ENCODE measurements at places on chromosomes 3 and 15. TPM values are rescaled to one million over a fixed set of nuclear protein-coding genes. Genes with fewer than 3 reads are reported as not detected.
A peak's percentile ranks its signal among the peaks of the same experiment; 100 is the strongest.

DNA sequence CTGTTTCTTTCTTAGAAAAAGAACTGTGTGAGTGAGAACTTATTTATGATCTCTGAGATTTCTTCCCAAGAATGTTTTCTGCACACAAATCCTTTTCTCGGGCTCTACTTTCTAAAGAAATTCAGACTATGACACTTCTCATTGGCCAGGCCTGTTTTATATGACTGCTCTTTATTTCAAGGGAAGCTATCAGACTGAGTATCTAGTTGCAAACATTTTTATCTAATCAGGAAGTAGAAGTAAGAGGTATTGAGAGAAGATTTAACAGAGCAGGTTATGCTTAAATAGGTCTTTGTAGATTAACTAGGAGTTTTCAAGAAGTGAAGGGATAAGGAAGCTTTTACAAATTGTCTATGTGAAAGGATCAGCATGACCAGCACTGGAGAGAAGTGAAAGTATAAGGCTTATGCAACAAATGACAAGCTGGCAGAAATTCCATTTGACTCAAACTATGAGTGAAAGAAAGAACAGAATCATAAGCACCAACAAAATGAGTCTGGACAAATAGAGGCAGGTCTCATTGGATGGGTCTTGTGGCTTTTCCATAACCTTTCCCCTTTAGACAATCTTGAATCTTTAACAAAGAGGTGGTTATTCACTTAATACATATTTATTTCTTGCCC is 71.9 kb upstream of the CHL1 start:
- no peak for DNase-seq

- DNase-seq, result peak; percentile 43
These were observed 22.9 kb downstream of the RAB8B start for GRCh38 chr15:63212050-63213004.

DNA sequence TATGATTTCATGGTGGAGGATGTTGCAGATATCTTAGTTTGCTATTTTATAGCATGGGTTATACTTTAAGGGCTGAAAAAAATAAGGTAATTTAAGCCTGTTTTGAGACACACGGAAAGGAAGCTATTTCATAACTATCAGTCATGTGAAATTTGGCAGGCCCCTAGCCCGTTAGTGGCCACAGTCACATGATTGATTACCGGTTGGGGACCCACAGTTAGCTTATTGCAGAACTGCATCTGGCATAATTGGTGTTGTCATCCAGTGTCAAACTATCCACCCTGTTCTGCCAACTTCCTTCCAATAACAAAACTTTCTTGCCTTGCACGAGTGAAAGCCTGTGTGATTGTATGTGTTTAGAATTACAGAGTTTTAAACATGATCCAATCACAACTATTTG is 35.2 kb downstream of the FNDC3B start:
- DNase-seq, result no peak

- peak; percentile 53 for DNase-seq
These were observed 26.9 kb upstream of the LINGO1 start for GRCh38 chr15:77659350-77660321.

- DNase-seq, result no peak
These were observed 1.1 kb downstream of the PDIA5 start for GRCh38 chr3:123067689-123068600.

DNA sequence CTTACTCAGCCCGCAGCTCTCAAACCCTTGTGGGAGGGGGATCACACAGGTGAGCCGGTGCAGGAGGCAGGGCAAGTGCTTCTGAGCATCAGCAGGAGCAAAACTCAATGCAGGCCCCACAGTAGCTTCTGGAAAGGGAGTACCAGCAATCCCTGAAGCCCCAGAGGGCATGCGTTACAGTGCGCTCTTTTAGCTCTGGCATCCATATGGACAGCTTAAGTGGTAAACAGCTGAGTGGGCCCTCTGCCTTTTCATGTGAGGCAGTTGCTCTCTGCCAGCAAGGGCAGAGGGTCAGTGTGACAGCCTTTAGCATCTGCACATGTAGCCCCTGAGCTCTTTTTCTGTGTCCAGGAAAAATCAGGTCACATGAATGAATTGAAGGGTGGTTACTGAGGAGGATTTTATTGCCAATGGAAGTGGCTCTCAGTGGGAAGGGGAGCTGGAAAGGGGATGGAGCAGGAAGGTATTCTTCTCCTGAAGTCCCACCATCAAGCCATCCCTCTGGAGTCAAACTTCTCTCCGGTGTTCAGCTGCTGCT is 464.3 kb upstream of the THRB start:
- no peak for DNase-seq

DNA sequence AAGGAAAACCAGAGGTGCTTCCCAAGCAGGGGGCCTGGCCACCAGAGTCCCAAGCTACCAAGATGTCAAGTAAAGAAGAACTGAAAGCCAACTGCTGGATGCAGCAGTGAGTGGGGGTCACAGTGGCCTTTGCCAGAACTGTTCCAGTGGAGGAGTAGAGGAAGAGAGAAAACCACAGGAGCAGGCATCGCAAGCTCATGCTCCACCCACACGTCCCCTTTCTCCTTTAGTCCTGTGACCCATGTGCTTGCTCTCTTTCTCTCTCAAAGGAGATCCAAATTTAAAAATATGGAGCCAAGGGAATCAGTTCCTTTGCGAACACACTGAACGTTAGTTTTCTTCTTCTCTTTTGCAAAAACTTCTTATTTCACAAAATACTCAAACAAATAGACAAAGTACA is 12.4 kb upstream of the ABHD2 start:
- DNase-seq, result no peak

- no peak for DNase-seq
These were observed 8.5 kb upstream of the ISLR2 start for GRCh38 chr15:74121858-74122257.

GRCh38 chr15:45645026-45645980 is 10.5 kb downstream of the SQOR start:
- DNase-seq, result peak; percentile 36

GRCh38 chr3:126212620-126213378 is 32.4 kb upstream of the ALDH1L1 start:
- DNase-seq, result peak; percentile 73

DNA sequence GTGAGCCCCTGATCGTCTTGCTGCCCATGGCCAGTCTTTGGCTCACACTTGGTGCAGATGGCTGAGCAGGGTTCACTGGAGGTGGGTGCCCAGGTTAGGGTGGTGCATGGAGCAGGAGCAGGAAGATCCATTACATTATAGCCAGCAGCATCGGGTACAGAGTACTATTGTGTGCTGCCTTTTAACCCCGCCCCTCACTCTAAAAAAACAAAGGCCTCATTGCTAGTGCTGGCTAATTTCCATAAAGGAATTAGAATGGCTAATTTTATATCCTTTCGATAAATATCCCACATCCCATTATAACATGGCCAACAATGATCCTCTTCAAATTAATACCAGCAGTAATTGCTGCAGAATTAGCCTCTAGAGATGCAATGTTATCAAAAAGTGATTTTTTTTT is 45.8 kb upstream of the PPP4R2 start:
- no peak for DNase-seq

GRCh38 chr15:94383706-94384105 is 152.3 kb downstream of the MCTP2 start:
- peak; percentile 16 for DNase-seq

- DNase-seq, result peak; percentile 34
These were observed 31.4 kb upstream of the CACNA2D2 start for GRCh38 chr3:50534681-50535330.

DNA sequence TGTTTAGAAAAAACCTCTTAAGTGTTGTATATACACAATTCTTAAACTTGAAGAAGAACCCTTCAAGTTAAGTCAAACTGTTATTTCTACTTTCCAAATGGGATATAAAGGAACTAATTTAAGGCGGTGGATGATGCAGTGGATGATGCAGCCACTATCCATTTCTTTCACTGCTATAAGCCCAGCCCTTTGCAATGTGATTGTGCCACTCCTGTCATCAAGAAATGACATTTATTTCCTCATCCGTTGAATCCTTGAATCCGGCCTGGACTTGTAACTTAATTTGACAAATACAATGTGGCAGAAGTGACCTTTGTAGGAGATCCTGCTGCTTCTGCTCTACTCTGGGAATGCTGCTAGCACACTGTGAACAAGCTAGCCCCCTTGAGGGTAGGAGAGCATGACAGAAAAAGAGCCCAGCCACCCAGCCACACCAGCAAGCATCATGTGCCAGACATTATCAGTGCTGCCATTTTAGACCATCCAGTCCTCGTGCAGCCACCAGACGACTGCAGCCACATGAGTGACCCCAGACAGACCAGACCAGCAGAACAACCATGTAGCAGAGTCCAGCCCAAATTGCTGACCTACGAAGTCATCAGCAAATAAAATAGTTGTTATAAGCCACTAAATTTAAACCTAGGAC is 47.4 kb downstream of the UACA start:
- DNase-seq, result peak; percentile 68

DNA sequence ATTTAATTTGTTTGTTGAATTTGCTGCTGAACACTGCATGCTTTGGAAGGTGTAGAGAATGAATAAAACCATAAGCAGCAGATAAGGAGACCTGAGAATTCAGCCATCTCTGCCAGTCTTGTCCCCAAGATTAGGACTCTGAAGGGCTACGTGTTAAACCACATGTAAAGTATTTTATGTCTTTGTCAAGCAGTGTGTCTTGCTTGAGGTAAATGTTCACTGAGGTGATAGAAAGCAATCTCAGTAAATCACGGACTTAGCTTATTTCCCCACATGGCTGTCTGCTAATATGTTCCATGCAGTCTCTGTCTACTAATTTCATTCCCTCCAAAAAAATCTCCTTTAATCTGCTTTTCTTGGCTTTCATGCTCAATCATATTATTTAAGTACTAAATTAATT is 467.1 kb downstream of the RAP2B start:
- no peak for DNase-seq

DNA sequence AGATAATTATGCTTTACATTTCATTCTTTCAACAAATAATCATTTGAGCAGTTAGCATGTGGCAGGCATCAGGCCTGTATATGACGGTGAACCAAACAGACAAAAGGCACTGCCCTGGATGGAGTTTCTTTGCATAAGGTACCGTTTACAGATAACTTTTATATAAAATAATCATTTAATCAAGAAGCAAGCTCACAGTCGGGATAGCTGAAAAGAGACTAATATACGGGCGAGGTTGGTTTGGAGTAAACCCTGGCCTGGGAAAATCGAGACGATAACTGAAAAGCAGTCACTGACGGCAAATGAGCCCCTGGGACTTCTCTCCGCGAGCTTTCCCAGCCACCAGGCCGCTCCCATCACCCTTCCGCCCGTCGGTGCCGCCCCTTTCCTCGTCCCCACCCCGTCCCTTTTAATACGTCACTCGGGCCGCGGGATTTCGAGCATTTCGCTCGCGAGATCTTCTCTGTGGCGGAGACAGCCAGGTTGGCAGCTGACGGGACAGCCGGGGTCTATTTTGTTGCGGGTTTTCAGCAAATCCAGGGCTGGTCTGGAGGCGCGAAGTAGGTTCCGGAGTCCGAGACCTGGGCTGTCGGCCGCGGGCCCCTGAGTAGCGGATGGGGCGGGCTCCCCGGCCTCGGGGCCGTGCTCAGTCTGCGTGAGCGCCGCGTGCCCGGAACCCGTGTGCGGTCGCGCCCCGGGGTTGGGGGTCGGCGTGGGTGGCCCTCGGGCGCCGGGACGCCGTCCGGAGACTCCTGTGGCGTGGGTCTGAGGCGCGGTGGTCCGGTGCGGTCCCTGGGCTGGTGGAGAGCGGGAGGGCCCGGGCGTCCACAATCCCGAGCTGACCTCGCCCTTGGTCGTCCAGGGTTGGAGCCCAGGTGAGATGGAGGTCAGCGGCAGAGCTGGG is at the start of gene NMD3:
Gene NMD3 (plus strand): TSS at position 462 of the 904 bp plus-strand sequence. CDS start 703 bp downstream, outside the sequence.
- DNase-seq, result peak; percentile 96

DNA sequence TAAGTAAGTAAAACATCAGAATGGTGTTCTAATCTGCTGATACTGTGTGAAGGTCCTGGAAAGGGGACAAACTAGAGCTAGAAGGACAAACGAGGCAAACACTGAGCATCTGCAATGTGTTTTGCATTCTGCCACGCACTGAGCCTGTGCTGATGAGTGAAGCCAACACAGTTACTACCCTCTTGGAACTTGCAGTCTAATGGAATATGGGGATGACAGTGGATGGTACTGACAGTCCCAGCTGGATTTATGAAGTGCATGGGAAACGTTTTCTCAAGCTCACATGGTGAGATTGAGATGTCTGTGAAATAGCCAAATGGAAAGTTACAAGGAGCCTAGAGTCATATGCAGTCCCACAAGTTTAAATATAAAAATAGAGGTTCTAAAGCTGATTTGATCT is 86.6 kb downstream of the FOXB1 start:
- no peak for DNase-seq

DNA sequence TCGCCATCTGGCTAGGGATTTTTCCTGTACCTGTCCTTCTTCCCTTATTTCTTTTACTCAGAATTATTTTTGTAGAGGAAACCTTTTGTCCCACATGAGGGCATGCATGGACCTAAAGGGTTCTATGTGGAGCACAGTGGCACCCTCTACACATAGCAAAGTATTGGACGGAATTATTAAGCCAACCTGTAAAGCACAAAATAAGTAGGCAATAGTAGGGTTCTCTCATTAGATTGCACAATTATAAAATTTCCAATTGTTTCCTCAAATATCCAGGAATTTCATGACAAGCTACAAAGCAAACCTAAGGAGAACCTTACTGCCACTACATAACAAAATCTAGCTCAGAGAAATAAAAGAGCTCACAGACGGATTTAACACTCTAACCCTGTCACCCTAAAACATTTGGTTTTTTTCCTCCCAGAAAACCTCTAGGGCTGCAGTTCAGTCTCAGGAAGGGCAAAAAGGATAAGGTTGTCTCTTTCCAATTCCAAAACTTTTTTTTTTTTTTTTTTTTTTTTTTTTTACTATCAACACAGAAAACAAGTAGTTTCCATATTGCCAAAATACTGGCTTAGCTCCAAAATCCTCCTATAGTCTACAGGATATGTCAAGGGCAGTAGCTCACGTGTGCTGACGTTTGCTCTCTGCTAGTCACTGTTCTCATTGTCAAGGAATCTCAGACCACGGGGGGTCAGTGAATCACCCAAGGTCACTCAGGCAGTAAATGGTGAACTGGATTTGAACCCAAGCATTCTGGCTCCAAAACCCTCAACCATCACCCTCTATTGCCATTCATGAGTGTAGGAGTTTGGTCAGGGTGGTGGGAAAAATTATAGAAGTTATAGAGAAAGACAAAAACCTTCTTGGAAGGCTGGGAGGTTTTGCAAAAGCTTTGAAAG is 52.3 kb downstream of the NCEH1 start:
- peak; percentile 100 for DNase-seq

TCTA gene
- total RNA-seq, result 27.3 TPM

RNF168 gene
- total RNA-seq, result 22.8 TPM

HHATL gene
- total RNA-seq, result not detected

ADAMTS7 gene
- total RNA-seq, result 0.25 TPM

HMG20A gene
- total RNA-seq, result 23.6 TPM

ATP10A gene
- not detected for total RNA-seq

HDC gene
- total RNA-seq, result 0.05 TPM

SLC38A3 gene
- 0.89 TPM for total RNA-seq

TGM4 gene
- total RNA-seq, result not detected

GOLGA8T gene
- not detected for total RNA-seq

EIF1B gene
- 15.4 TPM for total RNA-seq
